ENCODE measurements at places on chromosomes 2 and 18.

GRCh38 chr2:113174376-113174750, 592 bp downstream of the PSD4 start:
- DNase-seq: no peak

GRCh38 chr2:45675263-45675812, 23.9 kb downstream of the PRKCE start:
- peak; percentile 84 for DNase-seq

- DNase-seq: no peak
These were observed 562.5 kb upstream of the FAM98A start for GRCh38 chr2:34161549-34161948.

DNA sequence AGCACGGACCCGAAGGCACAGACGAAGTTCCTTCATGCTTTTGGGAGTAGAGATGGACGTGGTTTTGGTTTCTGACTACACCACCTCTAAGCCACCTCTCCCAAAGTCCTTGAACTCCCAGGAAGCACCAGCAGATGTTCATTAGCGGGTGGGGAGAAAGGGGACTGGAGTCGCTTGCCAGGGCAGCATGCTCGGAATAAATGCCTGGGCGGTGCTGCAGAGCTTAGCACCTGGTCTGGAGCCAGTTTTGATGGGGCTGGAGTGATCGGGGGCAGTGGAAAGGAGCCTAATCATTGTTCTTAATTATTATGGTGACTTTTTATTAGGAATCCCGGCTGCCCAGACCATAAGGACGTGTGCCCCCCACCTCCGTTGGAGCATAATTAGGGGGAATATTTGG, 220.8 kb downstream of the TFCP2L1 start:
- no peak for DNase-seq

GRCh38 chr2:70920367-70920715, 15.4 kb upstream of the ATP6V1B1 start:
- DNase-seq: no peak

- no peak for DNase-seq
These were observed 38.7 kb downstream of the ZC3H8 start for GRCh38 chr2:112216167-112216566.

DNA sequence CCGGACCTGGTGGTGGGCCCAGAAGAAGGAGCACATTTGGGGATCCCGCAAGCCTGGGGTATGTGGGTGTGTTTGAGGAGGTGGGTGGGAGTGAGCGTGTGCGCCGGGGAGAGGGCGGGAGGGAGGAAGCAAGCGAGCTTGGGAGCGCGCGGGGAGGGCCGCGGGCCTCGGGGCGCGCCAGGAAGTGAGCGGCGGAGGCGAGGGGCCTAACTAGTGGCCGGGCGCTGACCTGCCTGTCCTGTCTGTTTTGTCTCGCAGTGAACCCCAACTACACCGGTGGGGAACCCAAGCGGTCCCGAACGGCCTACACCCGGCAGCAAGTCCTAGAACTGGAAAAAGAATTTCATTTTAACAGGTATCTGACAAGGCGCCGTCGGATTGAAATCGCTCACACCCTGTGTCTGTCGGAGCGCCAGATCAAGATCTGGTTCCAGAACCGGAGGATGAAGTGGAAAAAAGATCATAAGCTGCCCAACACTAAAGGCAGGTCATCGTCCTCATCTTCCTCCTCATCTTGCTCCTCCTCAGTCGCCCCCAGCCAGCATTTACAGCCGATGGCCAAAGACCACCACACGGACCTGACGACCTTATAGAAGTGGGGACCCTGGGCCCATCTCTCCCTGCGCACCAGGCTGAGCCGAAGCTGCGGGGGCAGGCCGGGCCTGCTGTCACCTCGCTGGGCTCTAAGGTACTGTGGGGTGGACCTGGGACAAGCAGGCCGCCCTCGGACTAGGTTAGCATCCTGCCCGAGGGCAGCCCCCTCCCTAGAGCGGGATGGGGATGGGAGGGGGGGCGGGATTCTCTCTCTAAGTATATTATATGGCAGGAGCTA, 1.2 kb downstream of the HOXD4 start:
- DNase-seq: peak; percentile 63

All from kidney (tissue), 22 donors.